DMS53 (cell line): ENCODE measurements at places on chromosomes 6 and 20.
A peak's percentile ranks its signal among the peaks of the same experiment; 100 is the strongest.

- no peak for DNase-seq
Measured at GRCh38 chr20:53660078-53660909, 66.7 kb upstream of the ZNF217 start.

DNA sequence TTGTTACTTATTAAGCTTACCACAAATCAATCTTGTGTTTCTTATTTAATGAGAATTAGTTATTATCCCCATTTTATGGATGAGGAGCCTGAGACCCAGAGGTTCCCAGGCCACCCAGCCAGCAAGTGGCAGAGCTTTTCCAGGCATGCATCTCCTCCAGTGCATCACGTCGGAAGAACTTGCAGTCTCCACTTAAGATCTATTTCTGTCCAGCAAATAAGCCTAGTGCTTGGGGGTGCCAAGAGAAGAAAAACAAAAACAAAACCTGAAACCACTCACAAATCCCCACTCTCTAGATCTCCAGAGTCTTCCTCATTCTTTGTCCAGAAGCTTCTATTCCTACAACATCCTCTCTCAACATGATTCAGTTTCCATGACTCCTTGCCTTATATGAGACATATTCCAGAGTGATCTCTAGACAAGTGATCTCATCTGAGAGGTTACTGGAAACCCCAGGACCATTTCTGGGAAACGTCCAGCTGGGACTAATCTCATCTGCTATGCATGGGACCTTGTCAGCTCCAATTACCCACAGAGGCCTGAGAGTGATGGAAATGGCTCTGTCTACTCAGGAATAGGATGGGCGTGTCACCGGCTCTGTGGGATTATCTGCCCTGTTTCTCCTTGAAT is 4.1 kb downstream of the GUCA1B start:
- DNase-seq, result no peak

DNA sequence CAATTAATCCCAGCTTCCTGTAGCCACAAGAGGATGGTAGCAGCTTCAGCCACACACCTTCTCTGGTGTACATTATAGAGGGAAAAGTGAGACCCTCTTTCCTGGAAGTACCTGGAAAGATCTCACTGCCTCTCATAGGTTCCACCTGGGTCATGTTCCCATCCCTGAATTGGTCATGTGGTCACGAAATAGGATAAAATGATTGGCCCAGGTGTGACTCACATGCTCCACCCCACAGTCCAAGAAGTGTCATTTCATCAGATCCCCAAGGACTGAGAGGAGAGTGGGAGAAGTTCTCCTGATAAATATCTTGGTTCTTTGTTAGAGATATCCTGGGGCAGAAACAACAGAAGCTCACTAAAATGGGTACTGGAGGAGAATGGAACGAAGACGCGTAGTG is 142.4 kb downstream of the QRSL1 start:
- DNase-seq, result no peak

GRCh38 chr20:63706027-63706695 is 1.6 kb downstream of the ARFRP1 start:
- DNase-seq, result no peak

- DNase-seq, result no peak
Measured at GRCh38 chr6:90581146-90581545, 5.7 kb downstream of the MAP3K7 start.

- peak; percentile 29 for DNase-seq
Measured at GRCh38 chr6:30238178-30238795, 25.1 kb upstream of the TRIM26 start.

GRCh38 chr20:3606021-3606420 is 57.2 kb downstream of the GFRA4 start:
- DNase-seq, result no peak
